Fibroblast of skin of left quadriceps (primary cell): ENCODE measurements at places on chromosomes 7 and 10.

DNA sequence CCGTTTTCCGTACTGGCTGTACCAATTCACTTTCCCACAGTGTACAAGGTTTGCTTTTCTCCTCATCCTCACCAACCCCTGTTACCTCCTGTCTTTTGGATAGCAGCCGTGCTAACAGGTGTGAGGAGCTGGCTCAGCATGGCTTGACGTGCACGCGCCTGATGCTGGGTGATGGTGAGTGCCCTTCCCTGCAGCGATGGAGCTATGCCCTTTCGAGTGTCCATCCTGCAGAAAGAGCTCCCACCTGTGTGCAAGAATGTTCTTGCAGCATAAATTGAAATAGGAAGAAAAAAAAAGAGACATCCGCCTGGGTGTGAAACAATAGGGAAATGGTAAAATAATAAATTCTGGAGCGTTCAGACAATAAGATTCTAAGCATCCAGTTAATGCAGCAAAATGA lies 9.5 kb upstream of the UBE3C start:
- DNase-seq: no peak

DNA sequence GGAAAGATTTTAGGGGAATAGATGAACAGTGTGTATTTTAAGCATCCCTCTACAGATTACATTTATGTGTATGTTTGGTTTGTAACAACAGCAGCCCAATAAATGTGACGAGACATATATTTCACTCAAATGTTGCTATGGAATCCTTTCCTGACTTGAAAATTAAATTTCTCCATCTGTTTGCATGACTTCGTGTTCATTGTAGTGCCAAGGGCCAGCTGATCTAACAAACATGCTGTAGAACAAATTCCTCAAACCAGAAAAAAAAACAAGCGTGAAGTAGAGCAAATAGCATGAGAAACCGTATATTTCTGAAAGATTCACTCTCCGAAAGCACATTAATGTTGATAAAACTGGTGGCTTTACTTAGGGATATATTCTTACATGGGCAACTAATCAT lies 87.8 kb downstream of the NRCAM start:
- no peak for DNase-seq

DNA sequence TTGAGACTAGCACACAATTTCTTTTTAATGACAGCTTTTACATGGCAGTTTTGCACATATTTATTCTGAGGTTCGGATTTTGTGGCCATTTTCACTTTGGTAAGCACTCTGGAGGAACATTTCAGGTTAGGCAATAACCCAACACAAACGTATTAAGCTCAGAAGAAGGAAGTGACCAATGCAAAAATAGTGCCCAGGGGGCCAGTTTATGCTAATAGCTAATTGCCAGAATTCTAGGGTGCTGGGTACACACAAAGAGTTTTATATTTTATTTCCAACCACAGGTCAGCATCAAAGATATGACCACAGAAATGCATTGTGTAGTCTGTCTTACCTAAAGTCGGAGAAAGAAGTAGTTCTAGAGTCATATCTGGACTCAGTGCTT lies 8.4 kb upstream of the AGR2 start:
- no peak for DNase-seq

DNA sequence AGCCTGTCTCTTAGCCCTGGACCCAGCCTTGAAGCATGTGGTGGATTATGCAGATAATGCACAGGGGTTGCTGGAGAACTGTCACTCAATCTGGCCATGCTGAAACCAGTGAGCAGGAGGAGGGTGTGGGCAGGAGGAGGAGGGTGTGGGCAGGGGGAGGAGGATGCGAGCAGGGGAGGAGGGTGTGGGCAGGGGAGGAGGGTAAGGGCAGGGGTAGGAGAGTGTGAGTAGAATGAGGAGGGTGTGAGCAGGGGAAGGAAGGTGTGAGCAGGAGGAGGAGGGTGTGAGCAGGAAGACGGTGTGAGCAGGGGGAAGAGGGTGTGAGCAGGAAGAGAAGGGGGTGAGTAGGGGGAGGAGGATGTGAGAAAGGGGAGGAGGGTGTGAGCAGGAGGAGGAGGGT lies 18.8 kb downstream of the CAMK2B start:
- no peak for DNase-seq

DNA sequence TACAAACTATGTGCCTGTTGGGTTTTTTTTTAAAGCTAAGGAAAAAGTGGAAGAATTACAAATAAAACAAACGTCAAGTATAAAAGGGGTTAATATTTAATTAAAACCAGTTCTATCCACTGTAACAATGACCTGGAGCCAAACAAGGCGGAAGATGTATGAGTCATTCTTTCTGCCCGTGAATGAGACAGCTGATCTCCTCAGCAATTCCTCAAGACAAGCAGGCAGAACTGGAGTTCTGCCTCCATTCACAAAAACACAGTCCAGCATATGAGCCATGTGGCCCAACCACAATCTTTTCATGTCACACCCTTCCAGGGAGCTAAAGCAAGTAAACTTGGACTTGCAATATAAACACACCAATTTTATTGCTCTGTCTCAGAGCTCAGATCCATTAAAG lies 8.4 kb downstream of the ETV1 start:
- DNase-seq: peak; percentile 92

DNA sequence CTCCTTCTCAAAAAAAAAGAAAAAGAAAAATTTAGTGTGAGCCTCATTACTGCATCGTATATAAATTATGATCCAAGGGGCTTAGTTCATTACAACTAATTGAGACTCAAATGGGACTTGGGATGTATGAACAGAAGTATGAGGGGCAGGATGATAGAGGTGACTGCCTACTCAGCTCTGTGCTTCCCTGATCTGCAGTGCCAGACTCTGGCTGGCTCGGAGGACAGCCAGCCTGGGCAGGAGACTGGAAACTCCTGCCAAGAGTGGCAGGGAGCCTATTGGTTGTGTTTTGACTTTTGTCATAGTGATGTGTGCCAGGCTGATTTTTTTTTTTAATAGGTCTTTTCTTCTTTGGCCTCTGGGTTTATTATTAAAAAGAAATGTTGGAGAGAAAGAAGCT lies 73.8 kb upstream of the GTF2IRD1 start:
- DNase-seq: no peak

DNA sequence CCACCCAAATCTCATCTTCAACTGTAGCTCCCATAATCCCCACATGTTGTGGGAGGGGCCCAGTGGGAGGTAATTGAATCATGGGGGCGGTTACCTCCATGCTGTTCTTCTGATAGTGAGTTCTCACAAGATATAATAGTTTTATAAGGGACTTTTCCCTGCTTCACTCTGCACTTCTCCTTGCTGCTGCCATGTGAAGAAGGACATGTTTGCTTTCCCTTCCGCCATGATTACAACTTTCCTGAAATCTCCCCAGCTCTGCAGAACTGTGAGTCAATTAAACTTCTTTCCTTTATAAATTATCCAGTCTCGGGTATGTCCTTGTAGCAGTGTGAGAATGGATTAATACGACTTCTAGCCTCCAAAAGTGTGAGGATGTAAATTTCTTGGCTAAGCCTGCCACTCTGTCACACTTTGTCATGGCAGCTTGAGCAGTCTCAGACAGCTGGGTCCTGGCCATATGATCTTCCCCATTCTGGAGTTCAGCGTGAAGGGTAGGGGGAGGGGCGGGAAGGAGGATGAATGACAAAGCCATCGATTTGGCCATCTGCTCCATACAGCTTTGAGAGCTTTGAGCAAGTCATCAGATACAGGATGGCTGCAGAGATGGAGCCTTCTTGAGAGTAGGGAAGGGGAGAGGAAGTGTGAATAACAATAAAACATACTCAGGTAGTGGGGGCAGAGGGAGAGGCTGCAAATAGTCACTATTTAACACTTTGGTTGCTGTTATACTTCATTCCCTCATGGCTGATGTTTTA lies 19.1 kb upstream of the INPP5F start:
- DNase-seq: no peak

- DNase-seq: no peak
These were observed 16.6 kb upstream of the WNT8B start for GRCh38 chr10:100446130-100446761.

GRCh38 chr10:108848046-108848445 lies 1075.3 kb downstream of the XPNPEP1 start:
- no peak for DNase-seq

DNA sequence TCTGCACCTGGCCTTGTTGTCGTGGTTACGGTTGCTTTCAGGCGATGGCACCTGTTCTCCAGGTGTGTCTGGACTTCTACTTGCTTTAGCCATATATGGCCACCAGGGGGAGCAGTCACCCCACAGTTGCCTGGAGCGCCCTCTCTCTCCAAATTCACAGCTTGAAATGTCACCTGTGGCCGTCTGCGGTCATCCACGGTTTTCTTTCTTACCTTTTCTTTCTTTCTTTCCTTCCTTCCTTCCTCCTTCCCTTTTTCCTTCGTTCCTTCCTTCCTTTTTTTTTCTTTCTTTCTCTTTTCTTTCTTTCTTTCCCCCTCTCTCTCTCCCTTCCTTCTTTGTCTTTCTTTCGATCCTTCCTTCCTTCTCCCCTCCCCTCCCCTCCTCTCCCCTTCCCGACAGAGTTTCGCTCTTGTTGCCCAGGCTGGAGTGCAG lies 150.5 kb upstream of the VKORC1L1 start:
- DNase-seq: peak; percentile 1
